IPS DF 19.7 (cell line): ENCODE measurements at places on chromosomes 7 and 10.

DNA sequence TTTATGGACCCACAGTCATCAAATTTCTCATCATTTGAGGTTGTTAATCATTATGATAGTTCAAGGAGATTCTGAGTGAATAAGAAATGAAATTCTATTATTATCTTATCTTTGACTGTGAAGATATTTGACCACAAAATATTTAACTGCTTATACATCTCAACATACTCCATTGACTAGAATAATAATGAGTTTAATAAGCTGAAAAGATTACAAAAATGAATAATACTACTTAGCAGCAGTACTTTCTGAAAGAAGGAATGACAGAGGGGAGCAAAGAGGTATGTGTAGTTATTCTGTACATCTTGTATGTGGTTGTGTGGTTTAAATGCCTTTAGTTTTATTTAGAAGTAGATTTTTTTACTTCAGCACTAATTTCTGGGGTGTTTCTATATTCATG is 214.2 kb downstream of the PRKG1 start:
- no peak for DNase-seq

DNA sequence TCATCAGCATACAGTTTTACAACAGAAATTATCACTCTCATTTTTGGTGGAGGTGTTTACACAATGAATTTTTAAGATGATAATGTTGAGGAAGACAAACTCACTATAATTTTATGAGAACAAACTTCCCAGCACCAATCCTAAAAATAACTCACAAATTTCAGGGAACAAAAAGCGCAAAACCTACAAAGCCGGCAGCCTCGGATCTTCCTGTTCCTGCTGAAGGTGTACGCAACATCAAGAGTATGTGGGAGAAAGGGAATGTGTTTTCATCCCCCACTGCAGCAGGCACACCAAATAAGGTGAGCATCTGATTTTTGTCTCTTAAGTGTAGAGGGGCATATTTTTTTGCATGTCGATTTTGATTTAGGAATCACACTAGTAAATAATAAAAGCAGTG is 26.5 kb upstream of the AGBL3 start:
- DNase-seq: no peak

- no peak for DNase-seq
Measured at GRCh38 chr10:119644205-119644814, 6.9 kb upstream of the BAG3 start.

- DNase-seq: no peak
Measured at GRCh38 chr7:147658392-147658967, 932.1 kb upstream of the C7orf33 start.

- no peak for DNase-seq
Measured at GRCh38 chr10:89845541-89846280, 144.3 kb downstream of the KIF20B start.

- DNase-seq: no peak
Measured at GRCh38 chr7:30450983-30451497, 27.5 kb downstream of the NOD1 start.

DNA sequence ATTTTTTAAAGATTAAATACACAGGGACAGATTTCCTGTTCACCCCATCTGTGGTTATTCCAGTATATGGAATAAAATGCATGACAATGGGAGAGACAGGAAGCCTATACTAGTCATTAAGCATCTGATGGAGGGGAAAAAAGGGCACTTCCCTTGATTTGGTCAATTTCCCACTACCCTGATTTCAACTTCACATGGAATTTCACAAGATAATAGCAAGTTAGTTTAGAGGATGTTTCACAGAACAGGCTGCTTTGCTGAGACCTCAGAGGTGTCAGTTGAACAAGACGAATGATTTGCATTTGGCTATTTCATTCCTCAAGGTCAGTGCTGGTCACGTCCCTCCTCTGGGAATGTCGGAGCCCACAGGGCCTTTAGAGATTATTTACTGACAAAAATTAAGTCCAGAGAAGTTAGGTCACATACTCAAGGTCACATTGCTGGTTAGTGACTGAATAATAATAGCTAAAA is 4.7 kb upstream of the ITPRIP start:
- no peak for DNase-seq

DNA sequence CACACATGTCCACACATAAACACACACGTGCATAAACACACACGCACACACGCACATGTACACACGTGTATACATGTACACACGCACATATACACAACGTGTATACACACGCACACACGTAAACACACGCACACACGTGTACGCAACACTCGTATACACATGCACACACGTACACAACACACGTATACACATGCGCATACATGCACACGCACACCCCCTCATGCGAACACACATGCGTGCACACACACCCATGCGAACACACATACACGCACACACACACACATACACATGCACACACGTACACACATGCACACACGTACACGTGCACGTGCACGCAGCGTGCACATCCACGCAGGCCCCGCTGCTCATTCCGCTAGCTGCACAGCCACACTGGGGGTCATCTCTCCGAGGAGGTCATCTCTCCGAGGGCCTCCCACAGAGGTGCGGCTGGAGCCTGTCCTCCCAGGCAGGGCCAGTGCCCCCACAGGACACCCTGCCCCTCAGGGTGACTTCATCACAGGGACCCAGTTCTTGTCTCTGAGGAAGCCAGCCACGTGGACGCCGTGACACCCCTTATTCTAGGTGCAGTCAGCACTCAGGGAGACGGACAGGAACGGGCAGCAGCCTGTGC is 25.9 kb downstream of the CYP2W1 start:
- DNase-seq: no peak

- no peak for DNase-seq
Measured at GRCh38 chr10:6337382-6337781, 134.7 kb downstream of the PFKFB3 start.

- no peak for DNase-seq
Measured at GRCh38 chr10:122373721-122374120, 787 bp upstream of the PLEKHA1 start.

DNA sequence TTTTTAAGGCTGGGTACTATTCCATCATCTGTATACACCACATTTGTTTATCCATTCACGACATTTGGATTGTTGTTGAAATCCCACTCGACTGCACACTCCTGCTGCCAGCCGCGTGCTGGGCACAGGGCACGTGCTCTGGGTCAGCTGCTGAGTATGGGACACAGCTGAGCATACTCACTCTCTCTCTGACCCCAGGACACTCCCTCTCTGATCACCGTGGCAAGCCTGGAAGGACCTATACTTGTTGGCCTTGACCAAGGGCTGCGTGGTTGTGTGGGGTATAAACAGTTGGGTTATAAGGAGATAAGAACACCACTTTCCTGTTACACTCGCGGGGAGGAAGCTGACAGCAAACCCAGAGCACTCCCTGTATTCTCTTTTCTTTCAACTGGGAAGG is 153.0 kb upstream of the RHEB start:
- no peak for DNase-seq

DNA sequence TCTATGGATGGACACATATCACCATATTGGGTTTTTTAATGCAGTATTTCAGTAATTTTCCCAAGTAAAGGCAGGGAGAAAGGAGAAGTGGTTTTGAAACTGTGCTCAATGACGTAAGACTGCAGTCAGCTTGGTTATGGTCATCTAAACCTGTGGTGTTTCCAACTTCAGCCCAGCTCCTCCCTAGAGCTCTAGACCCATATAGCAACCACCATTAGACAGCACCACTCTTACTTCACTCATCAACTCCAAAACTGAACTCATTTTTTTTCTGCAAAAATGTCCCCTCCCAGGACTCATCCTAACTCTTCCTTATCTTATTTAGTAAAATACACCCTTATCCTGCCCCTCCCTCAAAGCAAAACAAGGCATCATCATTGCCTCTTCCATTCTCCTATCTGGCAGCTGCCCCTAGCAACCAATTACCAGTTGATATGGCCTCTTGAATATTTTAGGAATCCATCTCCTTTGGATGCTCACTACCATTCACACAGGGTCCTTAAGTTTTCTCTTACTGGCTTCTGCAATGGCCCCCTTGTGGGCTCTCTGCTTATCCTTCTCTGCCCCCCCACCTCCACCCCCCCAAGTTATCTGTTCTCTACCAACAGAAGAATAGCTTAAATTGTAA is 1.5 kb upstream of the RALA start:
- no peak for DNase-seq

DNA sequence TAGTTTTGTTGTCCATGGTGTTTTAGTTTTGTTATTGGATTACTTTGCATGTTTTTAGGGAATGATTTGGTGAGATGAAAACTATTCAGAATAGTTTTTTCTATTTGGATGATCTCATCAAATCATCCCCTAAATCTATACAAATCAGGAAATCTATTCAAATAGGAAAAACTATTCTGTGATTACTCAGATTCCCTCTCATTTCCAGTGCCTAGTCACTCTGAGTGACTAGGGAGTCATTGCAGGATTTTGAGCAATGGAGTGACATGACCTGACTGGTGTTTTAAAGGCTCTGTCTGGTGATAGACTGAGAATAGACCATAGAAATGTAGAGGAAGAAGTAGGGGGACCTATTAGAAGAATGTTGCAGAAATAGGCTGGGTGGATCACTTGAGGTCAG is 72.4 kb downstream of the TPST1 start:
- no peak for DNase-seq

DNA sequence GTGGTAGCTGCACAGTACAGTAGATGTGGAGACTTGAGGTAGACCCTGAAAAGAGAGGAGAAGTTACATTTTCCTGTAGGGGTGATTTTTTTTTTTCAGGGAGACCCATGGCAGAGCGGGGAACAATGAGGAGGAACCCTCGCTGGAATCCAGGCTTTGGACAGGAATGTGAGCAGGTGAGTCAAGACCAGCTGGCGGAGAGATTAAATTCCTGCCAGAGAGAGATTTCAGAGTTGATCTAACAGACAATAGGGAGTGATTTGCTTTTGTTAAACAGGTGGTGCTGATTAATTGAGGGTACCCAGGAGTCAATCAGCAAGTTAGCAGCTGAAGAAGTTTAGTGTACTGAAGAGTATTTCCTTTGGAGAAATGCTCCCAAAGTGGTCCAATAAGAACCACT is 41.6 kb upstream of the MINDY3 start:
- DNase-seq: no peak

DNA sequence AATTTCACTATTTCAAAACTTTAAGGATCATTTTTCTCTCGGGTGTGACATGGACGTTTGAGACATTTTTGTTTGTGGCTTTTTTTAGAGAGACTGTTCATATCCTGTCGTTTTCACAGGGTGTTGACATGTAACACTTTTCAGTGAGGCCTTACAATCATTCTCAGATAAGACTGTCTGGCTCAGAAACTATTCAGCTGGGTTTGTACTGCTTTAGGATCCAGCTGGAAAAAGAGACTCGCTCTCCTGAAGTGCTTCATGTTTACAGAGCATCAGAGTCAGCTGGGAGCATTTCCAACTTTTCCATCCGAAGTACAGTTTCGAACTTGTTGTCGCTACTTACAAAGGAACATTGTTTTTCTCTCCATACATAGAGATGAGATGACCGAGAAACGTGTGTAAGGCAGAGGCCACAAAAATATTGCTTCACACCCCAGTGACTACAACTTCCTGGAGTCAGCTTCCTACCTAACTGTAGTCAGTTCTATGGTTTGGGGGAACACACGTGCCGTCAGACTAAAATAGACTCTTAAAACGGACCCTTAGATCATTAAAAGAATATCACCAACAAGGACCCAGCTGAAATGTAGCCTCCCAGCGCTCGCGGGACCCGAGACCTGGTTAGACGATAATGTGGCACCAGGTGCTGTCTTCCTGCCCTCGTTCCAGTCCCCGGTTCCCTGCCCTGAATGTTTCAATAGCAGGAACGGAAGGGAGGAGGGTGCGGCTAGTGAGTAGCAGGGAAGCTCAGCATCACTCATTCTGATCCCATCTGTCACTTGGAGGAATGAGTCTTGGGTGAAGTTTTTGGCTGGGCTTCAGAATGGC is 78.0 kb downstream of the MKI67 start:
- no peak for DNase-seq

DNA sequence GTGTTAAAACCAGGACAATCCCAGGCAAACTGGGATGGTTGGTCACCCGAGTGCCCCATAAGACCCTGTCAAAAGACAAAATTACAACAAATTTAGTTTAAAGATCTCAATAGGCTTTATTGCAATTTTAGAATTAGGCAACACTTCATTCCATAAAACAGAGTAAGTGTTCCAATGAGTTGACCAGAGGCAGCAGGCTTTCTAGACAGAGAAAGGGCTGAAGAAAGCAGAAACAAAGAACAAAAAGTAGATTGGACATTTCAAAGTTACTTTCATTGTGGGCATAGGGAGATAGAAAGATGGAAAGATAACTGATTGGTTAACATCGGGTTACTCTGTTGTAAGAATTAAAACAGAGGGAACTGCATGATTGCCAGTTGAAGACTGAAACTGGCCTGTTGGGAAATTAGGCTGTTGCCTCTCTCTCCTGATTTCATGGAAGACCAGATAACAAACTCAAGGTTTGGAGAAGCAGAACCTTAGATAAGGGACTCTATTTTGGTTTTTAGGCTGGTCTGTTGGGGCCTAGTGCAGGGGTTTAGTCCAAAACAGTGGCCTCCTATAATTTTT is 36.3 kb downstream of the ENTPD1 start:
- no peak for DNase-seq

DNA sequence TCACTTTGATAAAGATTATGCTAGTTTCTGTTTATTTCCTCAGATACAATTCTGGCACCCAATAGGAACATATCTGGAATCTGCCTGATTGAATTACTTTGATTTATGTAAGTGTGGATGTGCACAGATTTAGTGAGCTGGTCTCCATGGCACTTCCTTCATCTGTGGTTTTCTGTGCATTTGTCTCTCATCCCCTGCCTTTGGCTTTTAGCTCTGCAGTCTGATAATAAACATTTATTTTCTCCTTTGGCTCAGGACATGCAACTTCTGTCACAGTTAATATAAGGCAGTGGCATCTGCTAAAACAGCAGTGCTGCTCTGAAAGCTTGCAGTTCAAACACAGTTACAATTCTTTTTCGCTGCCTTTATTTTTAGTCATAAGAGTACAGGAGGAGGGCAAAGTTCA is 273.7 kb upstream of the CHRM2 start:
- DNase-seq: no peak

- DNase-seq: no peak
Measured at GRCh38 chr7:18559756-18560155, 64.2 kb downstream of the HDAC9 start.

DNA sequence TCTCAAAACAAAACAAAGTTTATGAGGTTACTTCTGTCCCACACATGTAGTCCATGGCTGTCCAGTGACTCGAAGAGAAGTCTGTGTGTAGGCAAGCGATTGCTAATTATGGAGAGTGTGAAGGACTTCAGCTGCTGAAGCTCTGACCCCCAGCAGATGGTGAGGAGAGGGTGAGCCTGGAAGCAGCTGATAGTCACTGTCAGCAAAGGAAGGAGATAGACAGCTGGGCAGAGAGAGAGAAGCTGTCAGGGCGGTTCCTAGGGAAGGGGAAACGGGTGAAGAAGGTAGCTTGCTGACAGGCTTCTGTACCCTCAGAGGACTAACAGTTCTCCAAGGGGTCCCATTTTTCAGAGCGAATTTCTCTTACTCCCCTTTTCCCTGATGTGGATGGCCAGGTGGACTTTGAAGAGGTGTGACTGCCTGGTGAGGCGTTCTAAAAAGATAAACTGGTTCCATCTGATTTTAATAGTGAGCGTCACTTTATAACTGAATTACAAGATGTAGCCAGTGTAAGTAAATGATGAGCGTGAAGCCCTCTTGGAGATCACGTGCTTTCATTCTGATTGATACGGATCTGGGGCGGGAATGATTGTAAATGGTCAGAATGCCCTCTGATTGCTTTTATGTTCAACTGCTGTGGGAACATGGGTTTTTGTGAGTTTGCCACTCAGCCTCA is 12.1 kb downstream of the ZSCAN21 start:
- DNase-seq: no peak
